Activated naive CD4-positive, alpha-beta T cell treated with anti-CD3 and anti-CD28 coated beads for 36 hours (primary cell): ENCODE measurements at places on chromosomes 6 and 20. TPM values are rescaled to one million over a fixed set of nuclear protein-coding genes. Genes with fewer than 3 reads are reported as not detected.

OR12D3 gene
- not detected for total RNA-seq

RIPOR3 gene
- total RNA-seq, result not detected

CDH4 gene
- total RNA-seq, result 0.10 TPM

DNA sequence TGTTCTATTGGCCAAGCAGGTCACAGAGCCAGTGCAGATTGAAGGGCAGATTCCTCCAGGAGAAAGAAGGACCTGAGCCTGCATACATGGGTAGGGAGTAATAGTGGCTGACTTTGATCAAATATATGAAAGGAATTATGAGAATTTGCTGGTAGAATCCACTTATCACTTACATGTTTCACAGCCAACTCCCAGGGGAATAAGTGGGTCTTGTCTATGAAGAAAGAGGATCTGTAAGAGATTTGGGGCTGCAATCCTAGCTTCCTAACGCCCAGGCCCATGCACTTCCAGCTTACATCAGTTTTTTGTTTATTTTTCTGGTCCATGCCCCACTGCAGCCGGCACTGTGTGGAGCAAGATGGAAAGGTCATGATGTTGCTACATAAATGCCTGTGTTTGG, 107.9 kb upstream of the SYNDIG1 start:
- H3K36me3 ChIP-seq, result peaks cover 8% of the 10 kb centered on the region
- peaks cover 9% of the 10 kb centered on the region for H3K27me3 ChIP-seq
- H3K4me1 ChIP-seq, result peaks cover 4% of the 10 kb centered on the region
- H3K27ac ChIP-seq, result no peak overlapping the region

OPN5 gene
- total RNA-seq, result not detected

- no peak overlapping the region for H3K4me3 ChIP-seq
- peaks cover 44% of the 10 kb centered on the region for H3K27me3 ChIP-seq
- DNase-seq, result no peak
- H3K36me3 ChIP-seq, result peaks cover 7% of the 10 kb centered on the region
- H3K27ac ChIP-seq, result no peak overlapping the region
- H3K4me1 ChIP-seq, result peaks cover 10% of the 10 kb centered on the region
Observed at GRCh38 chr20:63014710-63015109, 7.9 kb upstream of the BHLHE23 start.
